ENCODE measurements at places on chromosomes 3 and 15.

DNA sequence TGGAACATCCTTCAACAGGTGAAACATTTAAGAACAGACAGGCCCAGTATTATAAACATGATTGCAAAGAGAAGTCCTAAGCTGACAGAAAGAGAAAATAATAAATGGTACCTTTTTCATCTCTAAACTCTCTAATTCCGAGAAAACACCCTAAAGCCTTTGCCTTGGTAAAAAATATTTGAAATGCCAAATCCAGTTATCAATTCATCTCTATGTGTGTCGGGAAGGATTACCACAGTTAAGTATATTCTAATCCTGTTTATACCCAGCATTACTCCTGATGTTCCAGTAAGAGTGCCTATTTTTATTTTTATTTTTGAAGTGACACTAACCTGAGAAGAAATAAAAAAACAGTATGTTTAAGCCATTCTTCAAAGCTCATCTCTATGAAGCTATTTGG lies 219.3 kb upstream of the NANOGP8 start:
- DNase-seq = no peak

- DNase-seq = no peak
Measured at GRCh38 chr3:100533176-100533575, 40.8 kb downstream of the TMEM45A start.

GRCh38 chr3:169390271-169390670 lies 273.2 kb downstream of the MECOM start:
- DNase-seq = no peak

DNA sequence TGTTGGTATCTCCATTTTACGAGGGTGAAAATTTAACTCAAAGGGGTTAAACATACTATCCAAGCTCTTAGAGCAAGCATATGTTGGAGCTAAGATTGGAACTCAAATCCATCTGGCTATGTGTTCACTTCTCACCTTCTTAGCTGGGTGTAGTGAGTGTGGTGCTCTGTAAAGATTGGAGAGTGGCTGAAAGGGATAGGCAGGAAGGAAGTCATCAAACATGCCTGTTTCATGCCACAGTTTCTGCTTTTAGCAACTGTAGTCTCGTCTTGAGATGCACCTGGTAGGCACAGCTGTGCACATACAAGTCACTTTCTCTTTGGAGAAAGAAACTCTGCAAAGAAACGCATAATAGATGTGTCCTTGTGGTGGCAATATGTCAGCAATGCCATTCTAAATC lies 189.1 kb upstream of the MDFIC2 start:
- no peak for DNase-seq

GRCh38 chr3:183477801-183478456 lies 49.5 kb upstream of the MCF2L2 start:
- DNase-seq = no peak

- no peak for DNase-seq
Measured at GRCh38 chr3:56205406-56205805, 262.9 kb downstream of the ERC2 start.

DNA sequence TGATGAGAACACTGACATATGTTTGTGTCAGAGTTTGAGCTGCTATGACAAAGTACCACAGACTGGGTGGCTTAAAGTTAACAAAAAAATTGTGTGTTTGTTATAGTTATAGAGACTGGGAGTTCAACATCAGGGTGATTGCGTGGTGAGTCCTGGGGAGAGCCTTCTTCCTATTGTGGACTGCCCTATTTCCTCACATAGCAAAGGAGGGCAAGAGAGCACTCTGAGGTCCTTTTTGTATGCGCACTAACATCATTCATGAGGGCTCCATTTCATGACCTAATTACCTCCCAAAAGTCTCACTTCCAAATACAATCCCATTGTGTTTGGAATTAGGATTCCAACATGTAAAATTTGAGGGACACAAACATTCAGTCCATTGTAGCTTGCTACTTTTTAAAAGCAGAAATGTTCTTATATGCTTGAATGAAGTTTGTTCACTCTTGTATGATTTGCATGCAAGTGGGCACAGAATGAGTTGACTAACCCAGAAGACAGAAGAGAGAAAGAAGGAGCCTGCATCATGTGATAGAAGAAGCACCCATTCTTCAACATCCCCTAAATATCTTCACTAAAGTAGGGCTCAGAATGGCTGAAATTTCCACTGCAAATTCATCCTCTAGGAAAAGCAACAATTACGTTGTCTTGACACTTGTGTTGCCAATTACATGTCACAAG lies 18.9 kb upstream of the ALCAM start:
- DNase-seq = no peak
